T47D (cell line): ENCODE measurements at places on chromosomes 1 and 21.
A peak's percentile ranks its signal among the peaks of the same experiment; 100 is the strongest.

DNA sequence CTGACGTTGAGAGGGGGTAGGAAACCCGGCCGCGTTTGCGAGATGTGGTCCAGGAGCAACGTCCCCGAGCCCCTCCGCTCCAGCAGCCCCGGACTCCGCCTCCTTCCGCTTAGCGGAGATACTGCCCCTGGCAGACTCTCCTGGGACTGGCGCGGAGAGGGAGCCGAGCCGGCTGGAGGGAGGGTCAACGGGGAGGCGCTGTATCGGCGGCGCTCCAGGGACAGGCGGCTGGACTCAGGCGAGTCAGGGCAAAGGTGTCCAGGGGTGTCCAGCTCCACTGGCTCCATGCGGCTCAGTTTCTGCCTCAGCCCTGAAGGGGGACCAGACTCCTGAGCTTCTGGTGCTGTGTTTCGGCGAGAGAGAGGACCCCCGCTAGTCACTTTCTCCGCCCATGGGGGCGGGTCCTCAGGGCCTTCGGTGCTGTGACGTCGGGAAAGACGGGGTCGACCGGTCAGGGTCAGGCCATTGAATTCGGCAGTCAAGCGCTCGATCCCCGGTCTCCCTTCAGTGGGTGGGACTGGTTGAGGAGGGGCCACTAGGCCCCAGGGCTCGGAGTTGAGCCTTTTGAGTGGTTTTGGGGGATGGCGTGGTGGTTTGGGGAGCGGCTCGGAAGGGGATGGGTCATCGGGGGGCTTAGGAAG is 2.8 kb upstream of the LIX1L start:
- no peak for DNase-seq

- DNase-seq: no peak
Observed at GRCh38 chr1:85259912-85260274, 431 bp upstream of the C1orf52 start.

DNA sequence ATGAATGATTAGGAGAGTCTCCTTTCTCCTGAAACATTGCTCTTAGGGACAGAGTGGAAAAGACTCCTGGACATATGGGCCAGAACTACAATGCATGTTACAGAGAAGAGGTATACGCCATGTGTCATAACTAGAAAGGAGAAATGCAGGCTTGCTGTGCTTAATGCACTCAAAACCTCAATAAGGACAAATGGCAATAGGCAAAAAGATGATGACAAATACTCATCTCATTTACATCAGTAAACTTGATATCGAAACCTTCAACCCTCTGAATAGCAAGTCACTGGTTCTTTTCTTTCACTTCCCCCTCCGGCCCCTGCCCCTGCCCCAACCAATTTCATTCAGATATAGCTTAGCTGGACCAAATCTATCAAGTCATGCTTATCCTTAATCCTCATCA is 1.9 kb upstream of the GPR88 start:
- no peak for DNase-seq

DNA sequence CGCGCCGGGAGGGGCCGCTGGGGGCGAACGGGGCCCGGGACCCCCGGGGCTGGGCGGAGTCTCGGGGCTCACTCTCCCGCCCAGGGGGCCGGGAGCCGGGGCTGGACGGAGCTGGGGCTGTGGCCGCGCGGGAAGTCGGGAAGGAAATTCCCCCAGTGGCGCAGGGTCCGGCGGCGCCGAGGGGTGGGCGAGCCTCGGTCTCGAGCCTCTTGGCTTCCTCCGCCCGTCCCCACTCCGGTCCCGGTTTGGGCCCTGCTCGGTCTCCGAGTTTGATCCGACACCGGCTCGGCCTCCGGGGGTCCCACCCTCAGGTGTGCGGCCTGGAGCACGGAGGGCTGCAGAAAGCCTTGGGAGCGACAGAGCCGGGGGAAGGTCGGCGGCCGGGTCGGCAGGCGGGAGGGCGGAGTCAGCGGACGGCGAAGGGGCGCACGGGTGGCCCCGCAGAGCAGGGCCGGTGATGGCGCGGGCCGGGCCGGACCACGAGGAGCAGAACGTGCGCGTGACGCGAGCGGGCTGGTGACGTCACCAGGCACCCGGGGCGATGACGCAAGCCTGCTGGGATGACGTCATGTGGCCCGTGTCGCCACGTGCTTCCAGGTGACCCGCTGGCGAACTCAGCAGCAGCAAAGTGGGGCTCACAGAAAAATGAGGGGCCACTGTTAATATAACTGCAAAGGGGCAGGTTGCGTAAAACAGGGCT is 610 bp upstream of the HES4 start:
- DNase-seq: peak; percentile 81

DNA sequence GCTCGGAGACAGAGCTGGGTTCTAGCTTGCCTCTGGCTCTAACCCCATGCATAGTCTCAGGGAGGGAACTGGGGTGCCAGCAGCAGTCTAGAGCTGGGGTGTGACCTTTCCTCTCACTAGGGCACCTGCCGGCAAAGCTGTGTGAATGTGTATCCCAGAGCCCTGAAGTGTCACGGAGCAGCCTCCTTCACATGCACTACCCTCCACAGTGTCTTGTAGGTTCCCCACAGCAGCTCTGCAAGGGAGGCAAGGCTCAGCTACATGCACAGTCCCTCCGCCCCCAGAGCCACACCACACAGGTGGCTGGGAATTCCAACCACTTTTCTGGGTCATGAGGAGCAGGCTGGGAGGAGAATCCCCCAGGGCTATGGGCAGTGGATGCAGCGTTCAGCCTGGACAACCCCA is 7.7 kb upstream of the HPCA start:
- DNase-seq: no peak

DNA sequence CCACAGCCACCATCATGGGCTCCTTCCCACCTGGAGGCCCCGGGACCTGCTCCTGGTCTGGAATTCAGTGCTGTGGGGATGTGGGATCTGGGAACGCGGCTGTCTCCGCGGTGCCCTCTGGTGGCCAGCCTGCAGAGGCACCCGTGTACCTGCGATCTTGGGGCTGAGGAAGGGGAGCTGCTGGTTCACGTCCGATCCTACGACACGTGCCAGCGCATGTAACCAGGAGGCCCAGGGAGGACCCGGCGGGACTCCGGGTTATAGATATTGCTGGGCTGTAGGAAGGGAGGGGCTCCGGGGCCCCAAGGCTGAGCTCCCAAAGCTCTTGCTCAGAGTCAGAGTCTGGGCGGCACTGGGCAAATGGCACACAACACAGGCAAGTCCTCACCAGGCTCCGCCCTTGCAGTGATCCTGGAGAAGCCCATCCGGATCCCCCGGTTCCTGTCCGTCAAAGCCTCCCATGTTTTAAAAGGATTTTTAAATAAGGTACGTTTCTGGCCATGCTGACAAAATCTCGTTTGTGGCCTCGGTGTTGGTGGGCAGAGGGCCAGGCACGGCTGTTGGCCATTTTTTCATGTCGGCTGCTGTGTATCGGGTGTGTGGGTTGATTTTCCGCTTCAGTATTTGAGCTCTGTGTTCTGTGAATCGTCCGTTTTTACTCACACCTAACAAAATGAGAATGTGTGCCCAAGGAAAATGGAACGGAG is 20.1 kb downstream of the FAAP20 start:
- DNase-seq: peak; percentile 57

DNA sequence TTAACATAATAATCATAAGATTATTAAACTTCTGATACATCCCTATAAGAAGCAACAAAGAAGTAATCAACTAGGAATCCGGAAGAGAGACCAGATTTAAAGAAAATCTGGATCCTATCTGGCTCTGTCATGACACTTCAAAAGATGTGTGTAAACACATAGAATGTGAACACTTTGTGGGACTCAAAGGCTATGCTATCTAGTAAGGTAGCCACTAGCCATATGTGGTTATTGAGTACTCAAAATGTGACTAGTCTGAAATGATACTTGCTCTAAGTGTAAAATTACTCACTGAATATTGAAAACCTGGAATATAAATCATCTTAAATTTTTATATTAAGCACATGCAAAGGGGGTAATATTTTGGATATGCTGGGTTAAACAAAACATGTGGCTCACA is 8.7 kb downstream of the FUBP1 start:
- DNase-seq: no peak

- DNase-seq: no peak
Observed at GRCh38 chr1:178958491-178958890, 67.2 kb upstream of the FAM20B start.

- no peak for DNase-seq
Observed at GRCh38 chr1:59195151-59195550, 101.7 kb upstream of the FGGY start.

DNA sequence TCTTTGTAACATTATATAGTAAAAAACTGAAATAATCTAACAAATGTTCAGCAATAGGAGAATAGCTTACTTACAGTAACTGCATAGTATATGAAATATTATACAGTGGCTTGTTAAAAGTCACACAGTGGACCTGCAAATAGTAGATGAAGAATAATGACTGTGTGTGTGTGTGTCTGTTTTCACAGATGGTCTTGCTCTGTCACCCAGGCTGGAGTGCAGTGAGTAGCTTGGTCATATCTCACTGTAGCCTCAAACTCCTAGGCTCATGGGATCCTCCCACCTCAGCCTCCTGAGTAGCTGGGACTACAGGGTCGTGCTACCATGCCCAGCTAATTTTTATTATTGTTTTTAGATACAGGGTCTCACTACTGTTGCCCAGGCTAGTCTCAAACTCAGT is 67.3 kb upstream of the KIAA1614 start:
- no peak for DNase-seq

GRCh38 chr1:180272395-180272794 is 42.3 kb downstream of the LHX4 start:
- no peak for DNase-seq

- DNase-seq: no peak
Observed at GRCh38 chr1:157700305-157700704, 264 bp downstream of the FCRL3 start.

- no peak for DNase-seq
Observed at GRCh38 chr1:3607703-3608065, 3.6 kb downstream of the MEGF6 start.

DNA sequence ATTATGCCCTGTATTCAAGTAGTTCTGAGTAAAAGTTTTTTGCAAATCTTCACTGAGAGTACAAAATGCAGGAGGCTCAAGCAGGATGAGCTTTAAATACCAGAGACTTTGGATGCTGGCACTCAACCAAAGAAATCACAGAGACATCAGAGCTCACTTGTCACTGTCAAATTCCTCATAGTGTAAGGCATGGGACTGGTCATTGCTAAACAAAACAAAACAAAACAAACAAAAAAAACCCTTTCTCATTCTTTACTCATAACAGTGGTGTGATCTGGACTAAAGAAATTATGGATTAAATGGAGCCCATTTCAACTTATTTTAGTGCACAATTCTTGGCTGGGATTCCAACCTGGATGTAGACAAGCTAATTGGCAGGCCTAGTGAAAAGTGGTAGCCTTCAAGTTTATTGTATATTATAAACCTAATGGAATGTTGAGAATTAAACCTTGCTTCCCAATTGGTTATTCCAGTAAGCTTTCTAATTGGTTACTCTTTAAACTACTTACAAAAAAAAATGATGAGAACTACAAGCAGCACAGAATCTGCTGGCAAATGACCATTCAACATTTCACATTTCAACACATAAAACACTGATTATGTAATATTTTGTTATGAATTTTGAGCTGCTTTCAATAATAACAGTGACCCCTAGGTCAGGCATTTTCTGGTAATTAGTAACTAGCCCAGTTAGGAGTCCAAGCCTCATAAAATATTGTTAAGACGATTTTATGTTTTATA is 30.6 kb upstream of the NEK7 start:
- DNase-seq: no peak

- no peak for DNase-seq
Observed at GRCh38 chr1:10962483-10962882, 50.0 kb upstream of the TARDBP start.

DNA sequence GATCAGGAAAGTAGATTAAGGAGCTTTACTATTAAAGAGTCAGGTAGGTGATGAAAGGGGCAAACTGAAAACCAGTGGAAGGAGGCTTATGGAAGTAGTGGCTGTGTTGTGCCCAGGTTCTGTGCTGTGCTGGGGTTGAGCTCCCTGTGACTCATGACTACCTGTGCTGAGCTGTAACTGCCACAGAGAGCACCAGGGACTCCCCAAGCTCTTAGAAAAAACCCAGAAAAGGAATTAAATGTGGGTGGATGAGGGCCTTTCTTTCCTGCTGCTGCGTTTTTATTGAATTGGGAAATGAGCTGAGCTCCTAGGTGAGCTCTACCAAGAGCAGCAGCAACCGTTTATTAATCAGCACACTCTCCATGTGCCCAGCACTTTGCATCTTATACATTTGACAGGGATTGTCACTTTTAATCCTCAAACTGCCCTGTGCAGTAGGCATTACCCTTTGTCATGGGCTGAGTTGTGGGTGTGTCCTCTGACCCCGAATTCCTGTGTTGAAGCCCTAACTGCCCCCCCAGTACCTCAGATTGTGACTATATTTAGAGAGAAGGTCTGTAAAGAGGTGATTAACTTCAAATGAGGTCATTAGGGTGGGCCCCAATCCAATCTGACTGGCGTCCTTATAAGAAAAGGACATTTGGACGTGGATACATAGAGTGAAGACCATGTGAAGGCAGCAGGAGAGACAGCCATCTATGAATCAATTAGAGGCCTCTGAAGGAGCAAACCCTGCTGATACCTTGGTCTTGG is 65.4 kb downstream of the AK4 start:
- DNase-seq: no peak

GRCh38 chr1:85681087-85681486 is 27.1 kb downstream of the ZNHIT6 start:
- DNase-seq: no peak

- no peak for DNase-seq
Observed at GRCh38 chr1:36845802-36846201, 188.5 kb downstream of the GRIK3 start.

DNA sequence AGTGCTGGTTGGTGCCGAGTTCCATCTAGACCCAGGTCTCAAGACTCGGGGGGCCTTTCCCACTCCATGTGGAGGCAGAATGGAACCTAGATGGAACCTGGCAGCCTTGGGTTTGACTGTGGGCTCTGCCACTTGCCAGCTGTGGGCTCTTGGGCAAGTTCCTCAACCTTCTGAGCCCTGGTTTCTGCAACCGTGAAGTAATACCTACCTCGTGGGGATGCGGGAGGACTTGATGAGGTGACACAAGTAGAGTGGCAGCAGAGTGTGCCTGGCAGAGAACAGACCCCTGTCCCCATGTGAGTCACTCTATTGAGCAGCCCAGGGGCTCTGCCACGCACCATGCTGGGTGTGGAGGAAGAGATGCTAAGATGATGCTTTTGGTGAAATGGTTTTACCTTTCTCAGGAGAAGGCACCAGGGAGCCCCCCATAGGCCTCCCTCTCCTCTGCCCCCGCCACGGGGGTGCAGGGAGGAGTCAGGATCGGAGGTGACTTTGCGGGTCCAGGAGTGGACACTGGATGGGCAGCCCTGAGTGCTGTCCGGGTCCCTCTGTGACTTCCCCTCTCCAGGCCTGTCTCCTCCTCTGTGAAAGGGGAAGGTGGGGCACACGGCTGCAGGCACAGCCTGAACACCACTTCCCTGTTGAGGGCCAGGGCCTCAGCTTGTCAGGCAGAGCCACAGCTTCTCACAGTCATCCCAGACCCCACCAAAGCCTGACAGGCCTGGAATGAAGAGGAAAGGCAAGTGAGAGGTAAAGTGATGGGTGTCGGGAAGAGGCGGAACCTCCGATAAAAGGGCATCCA is 36.7 kb upstream of the EDN2 start:
- DNase-seq: no peak

GRCh38 chr1:226708342-226708780 is 30.7 kb downstream of the ITPKB start:
- no peak for DNase-seq
